Right lobe of liver (tissue), 6 donors: ENCODE measurements at places on chromosomes 5 and 9. TPM values are rescaled to one million over a fixed set of nuclear protein-coding genes. Genes with fewer than 3 reads are reported as not detected.

DNA sequence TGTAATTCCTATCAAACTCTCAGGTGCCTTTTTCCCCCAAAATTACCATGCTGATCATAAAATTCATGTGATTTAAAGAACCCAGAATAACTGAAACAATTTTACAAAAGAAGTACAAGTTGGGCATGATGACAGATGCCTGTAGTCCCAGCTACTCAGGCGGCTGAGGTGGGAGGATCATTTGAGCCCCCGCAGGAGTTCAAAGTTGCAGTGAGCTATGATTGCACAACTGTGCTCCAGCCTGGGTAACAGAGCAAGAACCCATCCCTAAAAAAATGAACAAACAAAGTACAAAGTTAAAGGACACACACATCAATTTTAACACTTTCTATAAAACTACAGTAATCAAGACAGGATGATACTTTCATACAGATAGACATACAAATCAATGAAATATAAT is 97.9 kb upstream of the LPAR1 start:
- no peak for DNase-seq

GRCh38 chr5:39599721-39600431 is 175.1 kb upstream of the DAB2 start:
- no peak for DNase-seq

- no peak for DNase-seq
These were observed 24.5 kb upstream of the MVB12B start for GRCh38 chr9:126301985-126302603.

DNA sequence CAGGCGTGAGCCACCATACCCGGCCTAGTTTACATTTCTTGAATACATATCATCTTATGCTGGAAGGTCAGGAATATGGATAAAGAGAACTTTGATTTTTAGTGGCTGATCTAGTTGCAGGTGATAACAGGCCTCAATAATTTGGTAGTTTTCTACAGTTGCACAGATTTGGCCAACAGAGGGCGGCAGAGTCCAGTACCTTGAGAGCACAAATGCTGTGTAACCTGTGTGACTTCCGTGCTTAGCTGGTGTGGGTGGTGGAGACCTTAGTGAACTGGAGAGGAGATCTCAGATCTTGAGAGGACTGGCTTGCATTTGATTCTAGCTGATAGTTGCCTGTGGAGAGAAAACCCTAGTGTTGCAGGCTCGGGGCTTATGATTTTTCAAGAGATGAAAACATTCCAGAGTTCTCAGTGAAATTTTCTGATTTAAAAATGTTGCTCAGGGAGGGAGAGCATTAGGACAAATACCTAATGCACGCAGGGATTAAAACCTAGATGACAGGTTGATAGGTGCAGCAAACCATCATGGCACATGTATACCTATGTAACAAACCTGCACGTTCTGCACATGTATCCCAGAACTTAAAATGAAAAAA is 17.4 kb upstream of the GPR151 start:
- DNase-seq, result peak; percentile 63

GRCh38 chr5:108997720-108998119 is 250.0 kb downstream of the FER start:
- DNase-seq, result no peak

- no peak for DNase-seq
These were observed 11.6 kb upstream of the ASPN start for GRCh38 chr9:92493749-92494387.

DNA sequence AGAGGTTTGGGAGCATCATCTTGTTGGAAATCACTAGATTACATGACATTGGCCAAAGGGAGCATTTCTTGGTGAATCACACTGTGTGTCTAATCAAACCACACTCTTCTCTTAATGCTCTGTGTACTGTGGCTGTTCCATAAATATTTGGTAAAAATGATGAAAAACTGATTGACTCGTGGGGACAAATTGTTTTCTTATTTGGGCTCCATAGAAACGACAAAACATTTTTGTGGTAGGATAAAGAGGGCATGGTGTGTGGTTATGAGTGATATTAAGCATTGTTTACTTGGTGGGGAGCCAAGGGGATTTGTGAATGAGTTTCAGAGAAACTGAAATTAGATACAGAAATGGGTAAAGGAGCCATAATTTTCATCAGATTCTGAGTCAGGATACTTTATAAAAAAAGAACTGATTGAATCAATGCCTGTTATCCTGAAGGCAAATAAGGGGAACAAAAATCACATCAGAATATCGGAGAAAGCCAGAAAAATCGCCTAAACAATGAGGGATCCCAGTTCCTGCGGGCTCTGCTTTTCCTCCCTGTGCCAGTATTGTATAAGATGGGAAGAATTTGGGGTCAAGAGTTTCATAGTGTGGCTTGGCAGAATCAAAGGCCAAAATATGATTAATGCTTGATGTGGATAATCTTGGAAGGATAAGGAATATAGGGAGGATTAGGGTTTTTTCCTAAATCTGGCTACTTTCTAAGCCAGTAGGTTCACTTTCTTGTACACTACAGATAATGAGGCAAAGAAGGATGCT is 33.3 kb downstream of the FBXL7 start:
- DNase-seq, result no peak

DNA sequence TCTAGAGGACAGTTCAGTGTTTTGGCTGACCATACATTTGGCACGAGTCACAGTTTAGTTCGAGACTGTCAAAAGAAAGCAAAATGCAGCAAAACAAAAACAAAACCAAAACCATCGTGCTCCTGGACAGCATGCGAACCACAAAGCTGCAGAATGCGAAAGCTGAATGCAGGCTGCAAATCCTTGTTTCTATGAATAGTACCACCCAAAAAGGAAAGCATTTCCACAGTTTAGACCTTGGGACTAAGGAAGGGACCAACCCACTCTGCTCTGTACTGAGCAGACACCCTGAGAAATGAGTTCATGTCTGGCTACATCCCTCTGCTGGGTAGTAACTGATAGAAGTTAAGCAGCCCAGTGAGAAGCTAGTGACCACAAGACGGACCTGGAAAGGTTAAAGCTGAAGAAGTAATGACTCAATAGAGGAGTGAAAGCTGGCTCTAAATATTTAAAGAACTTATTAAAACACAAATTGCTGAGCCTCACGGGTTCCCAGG is 3.9 kb downstream of the GCNT4 start:
- DNase-seq, result no peak

DNA sequence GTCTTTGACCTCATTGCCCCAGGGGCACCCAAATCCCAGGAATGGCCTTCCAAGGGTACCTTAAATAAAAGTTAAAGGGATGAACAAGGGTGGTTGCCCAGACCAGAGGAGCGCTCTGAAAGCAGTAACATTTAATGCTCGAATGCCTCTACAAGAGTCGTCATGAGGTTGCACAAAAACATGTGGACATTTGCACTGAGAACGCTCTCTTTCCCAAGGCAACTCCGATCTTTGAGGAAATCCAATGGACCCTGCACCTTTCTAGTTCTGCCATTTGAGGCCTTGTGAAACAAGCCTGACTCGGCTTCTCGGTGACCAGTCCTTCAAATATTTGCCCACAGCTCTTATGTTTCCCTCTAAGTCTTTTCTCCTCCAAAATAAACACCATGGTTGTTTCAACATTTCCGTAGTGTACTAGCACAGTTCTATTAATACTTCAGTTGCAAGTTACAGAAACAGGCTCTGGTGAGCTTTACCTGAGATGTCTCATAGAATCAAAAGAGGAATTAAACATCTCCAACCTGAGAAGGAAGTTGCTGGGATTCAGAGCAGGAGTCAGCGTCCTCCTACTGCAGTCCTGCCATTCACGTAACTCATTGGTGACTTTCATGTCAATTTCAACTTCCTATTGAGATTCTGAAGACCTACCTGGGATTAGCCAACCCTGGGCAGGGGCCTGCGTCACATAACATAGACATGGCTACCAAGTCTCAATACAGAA is 168.8 kb upstream of the RAI14 start:
- peak; percentile 38 for DNase-seq

GRCh38 chr5:24539613-24540012 is 105.2 kb downstream of the CDH10 start:
- DNase-seq, result no peak

- no peak for DNase-seq
These were observed 60.5 kb downstream of the ROPN1L start for GRCh38 chr5:10502130-10502529.

DNA sequence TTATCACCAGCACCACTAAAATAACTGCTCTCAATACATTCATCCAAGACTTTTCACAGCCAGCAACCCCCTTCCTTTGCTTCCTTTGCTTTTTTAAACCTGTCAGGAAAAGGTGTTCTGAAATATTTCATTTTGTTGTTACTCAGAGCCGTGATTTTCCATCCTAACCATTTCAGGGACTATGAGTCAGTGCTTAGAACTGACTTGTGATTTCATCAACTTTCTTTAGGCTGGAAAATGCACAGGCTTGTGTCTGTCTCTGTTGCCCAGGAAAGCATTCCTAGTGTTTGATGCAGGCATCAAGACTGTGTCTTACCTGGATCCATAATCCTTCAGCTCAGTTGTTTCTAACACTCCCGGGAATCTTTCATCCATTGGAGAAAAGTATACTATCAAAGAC is 805.6 kb downstream of the BRINP1 start:
- no peak for DNase-seq

AK1 gene
- 41.3 TPM for total RNA-seq

GRCh38 chr5:17129093-17129849 is 88.2 kb upstream of the BASP1 start:
- no peak for DNase-seq

SPATA31D4 gene
- total RNA-seq, result not detected

DNA sequence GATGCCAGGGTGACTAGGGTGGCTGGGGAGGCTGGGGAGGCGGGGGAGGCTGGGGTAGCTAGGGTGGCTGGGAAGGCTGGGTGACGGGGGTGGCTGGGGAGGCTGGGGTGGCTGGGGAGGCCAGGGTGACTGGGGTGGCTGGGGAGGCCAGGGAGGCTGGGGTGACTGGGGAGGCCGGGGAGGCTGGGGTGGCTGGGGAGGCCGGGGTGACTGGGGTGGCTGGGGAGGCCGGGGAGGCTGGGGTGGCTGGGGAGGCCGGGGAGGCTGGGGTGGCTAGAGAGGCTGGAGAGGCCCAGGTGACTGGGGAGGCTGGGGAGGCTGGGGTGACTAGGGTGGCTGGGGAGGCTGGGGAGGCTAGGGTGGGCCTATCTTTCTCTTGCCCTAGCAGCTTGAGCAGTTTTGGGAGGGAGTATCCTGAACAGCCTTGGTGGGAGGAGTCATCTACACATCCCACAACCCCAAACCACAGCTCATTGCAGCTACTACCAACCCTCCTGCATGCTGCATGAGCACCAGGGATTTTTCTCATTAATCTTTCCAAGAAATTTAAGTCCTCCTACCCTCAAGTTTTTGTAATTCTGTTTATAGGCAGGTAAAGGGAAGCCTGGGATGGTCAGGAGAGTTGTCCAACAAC is 203.2 kb upstream of the IRX1 start:
- DNase-seq, result peak; percentile 49

- DNase-seq, result no peak
These were observed 118.7 kb upstream of the CD180 start for GRCh38 chr5:67315082-67315989.

DNA sequence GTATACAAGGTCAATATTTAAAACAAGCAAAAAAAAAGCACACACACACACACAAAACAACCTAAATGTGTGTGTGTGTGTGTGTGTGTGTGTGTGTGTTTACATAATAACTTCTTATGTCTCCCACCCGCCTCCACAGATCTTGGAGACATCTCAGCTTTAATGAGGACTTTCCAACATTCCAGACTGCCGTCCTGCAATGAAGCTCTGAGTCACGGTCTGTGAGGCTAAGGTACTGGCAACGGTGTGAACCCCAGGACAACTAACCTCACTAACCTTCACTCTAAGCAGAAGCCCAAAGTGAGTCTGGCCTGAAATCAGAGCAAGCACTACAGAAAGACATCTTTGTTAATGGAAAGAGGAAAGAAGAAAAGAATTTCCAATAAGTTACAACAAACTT is 22.3 kb downstream of the ZNF474 start:
- DNase-seq, result no peak

FBP1 gene
- 781 TPM for total RNA-seq

CCDC192 gene
- not detected for total RNA-seq

GRCh38 chr9:130138791-130139190 is 33.4 kb upstream of the NCS1 start:
- no peak for DNase-seq

DNA sequence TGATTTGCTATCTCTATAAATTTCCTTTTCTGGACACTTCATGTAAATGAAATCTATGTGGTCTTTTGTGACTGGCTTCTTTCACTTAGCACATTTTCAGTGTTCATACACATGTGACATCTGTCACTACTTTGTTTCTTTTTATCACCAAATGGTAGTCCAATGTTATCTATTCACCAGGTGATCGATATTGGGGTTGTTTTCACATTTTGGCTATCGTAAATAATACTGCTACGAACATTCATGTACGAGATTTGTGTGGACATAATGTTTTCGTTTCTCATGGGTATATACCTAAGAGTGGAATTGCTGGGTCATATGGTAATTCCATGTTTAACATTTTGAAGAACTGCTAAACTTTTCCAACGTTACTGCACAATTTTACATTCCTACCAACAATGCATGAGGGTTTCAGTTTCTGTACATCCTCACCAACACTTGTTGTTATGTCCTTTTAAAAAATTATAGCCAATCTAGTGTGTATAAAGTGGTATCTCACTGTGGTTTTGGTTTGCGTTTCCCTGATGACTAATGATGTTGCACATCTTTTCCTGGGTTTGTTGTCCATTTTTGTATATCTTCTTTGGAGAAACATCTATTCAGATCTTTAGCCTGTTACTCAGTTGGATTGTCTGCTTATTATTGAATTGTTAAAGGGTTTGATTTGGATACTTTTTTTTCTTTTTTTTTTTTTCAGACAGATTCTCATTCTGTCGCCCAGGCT is 263.0 kb downstream of the PDZD2 start:
- DNase-seq, result no peak

FBP2 gene
- total RNA-seq, result not detected

GRCh38 chr9:97359147-97359546 is 51.7 kb downstream of the CCDC180 start:
- DNase-seq, result no peak

DNA sequence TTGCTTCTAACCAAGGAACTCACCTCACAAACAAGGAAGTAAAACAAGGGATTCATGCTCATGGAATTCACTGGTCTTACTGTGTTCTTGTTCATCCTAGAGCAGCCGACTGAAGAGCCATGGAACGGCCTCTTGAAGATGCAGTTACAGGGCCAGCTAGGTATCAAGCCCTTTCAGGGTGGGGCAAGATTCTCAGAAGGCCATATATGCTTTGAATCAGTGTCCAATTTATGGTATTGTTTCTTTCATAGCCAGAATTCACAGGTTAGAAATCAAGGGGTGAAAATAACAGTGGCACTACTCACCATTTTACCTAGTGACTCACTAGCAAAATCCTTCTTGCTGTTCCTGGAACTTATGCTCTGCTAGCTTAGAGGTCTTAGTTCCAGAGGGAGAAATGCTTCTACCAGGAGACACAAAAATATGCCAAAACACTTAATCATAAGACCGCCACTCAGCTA is 159.5 kb upstream of the CDH10 start:
- no peak for DNase-seq
